C1 segment of cervical spinal cord (tissue), 14 donors: ENCODE measurements at places on chromosomes 3 and 15.

GRCh38 chr3:82004266-82004665 lies 242.8 kb upstream of the GBE1 start:
- no peak for DNase-seq

DNA sequence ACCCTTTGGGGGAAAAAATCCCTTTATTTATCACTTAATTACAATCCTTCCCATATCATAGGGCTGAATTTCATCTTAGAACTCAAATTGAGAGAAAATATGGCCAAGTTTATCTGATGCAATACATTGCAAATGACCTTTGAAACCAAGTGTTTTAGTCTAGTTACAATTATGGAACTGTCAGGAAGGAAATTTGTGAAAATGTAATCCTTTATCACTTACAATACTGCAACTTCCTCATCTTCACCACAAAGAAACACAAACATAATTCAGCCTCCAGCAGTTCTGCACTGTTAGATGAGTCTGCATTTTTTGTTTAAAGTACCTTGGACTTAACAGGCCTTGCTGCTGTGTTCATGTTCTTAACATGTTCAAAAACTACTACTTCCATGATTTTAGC lies 4.6 kb downstream of the CCPG1 start:
- no peak for DNase-seq

DNA sequence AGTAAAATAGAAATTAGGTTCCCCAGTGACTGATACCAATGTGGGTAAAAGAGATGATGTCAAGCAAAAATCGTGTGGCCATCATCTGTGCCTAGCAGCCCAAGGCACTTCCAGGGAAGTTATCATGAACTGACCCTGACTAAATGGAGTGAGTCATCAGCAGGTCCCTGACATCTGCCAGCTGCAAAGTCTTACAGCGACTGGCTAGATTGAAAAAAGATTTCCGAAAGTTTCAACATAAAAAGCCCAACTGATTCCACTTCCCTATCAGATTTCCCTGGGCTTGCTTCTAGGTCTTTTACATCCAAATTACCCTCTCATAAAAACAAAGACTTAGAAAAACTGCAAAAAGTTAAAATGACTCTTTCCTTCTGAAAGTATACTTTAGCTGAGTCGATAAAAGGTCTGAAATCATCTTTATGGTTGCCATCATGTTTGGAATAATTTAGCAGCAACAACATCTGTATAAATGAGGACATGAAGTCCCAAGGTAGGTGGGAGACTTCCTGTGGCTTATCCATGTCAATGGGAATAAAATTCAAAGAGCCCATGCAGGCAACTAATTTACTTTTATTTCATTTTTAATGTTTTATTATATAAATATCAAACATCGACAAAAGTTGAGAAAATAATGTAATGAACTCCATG lies 342.8 kb downstream of the ERC2 start:
- no peak for DNase-seq

- no peak for DNase-seq
Measured at GRCh38 chr15:26394801-26395200, 378.1 kb downstream of the GABRB3 start.

DNA sequence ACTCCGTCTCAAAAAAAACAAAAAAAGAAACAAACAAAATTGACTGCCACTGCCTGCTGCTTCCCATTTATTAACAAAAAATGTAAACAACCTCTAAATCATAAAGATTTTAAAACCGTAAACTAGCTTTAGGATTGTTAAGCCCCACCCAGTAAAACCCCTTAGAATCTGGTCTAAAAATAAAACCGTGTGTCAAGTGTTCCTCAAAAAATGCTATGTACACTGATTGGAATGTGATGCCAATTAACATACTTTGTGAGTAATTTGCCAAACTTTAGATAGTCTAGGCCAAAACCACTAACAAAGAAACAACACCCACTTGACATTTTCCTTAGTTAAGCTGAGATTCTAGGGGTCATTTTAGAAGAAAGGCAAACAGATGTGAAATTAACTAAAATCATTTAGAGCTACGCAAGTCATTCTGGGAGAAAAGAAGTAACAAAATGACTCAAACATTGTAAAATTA lies 5.3 kb downstream of the RAF1 start:
- no peak for DNase-seq

DNA sequence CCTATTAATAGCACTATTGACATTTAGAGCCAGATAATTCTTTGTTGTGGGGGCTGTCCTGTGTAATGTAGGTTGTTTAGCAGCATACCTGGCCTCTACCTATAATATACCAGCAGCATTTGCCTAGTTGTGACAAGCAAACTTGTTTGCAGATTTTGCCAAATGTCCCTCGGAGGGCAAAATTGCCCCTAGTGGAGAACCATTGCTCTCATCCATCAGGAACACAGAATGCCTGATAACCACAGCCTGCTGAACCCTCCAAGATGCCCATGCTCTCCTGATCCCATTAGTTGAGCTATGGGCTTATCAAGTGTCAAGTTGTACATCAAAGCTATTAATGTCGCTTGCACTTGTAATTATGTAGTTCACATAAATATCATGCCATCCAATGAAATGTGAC lies 15.0 kb upstream of the KBTBD8 start:
- no peak for DNase-seq

GRCh38 chr15:97961067-97961954 lies 808 bp downstream of the ARRDC4 start:
- no peak for DNase-seq

DNA sequence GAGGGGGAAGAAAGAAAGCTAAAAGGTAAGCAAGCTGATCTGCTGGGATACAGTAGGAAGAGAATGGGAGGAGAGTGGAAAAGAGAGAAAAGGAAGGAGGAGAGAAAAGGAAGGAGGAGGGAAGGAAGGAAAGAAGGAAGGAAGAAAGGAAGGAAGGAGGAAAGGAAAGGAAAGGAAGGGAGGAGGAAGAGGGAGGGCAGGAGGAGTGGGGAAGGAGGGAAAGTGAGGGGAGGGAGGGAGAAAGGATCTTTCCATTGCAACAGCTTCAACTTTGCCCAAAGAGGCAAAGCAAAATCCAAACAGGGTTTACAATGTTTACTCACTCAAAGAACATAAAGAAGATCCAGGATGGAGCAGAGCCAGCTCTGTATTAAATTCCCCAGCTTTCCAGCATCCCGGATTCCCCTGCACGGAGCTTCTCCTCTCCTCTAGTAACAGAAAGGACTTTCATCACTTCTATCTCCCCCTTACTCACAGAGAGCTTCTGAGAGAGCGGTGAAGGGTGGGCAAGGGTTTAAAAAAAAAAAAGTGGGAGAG lies 494.2 kb upstream of the PROK2 start:
- no peak for DNase-seq

DNA sequence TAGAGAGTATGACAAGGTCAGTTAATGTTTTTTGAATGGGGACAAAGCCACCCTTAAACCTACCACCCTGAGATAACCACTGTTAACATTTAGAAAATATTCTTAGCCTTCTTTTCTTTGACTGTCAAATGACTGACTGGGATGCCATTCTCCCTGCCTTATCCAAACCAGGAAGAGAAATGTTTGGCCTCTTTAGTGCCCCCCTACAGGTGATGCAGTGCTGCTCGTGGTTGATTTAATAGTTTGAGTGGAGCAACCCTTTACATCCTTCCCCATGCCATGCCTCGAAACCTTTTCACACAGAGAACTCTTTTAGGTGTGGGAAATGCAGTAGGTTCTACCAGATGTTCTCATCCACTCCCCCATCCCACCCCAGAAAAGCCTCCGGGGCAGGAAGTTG lies 38.7 kb upstream of the UMPS start:
- no peak for DNase-seq

GRCh38 chr3:183306798-183307671 lies 54.0 kb downstream of the B3GNT5 start:
- peak; percentile 60 for DNase-seq

GRCh38 chr3:117285737-117286136 lies 576.2 kb downstream of the TUSC7 start:
- no peak for DNase-seq

DNA sequence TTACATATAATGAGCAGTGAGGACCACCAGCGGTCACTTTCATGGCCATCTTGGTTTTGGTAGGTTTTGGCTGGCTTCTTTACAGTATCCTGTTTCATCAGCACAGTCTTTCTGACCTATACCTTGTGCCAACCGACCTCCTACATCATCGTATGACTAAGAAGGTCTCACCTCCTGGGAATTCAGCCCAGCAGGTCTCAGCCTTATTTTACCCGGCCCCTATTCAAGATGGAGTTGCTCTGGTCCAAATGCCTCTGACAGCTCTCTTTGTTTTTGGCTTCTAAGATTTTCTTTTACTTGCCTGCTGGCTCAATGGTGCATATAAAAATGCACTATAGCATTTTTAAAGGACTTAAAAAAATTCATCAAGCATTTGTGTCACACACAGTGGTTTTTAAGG lies 3.2 kb upstream of the MME start:
- no peak for DNase-seq
